ENCODE measurements at places on chromosomes 12 and 14. TPM values are rescaled to one million over a fixed set of nuclear protein-coding genes. Genes with fewer than 3 reads are reported as not detected.
A peak's percentile ranks its signal among the peaks of the same experiment; 100 is the strongest.

- H3K27me3 ChIP-seq: no peaks in the 10 kb centered on the region
- H3K27ac ChIP-seq: no peak overlapping the region
- no peak overlapping the region for H3K4me3 ChIP-seq
- H3K4me1 ChIP-seq: no peaks in the 10 kb centered on the region
- no peaks in the 10 kb centered on the region for H3K36me3 ChIP-seq
Observed at GRCh38 chr12:97778111-97778510, 315.5 kb downstream of the RMST start.

GRCh38 chr12:43676183-43676813, 82.3 kb downstream of the PUS7L start:
- H3K36me3 ChIP-seq: no peaks in the 10 kb centered on the region
- DNase-seq: no peak
- H3K4me3 ChIP-seq: no peak overlapping the region
- H3K27ac ChIP-seq: no peak overlapping the region
- H3K4me1 ChIP-seq: no peaks in the 10 kb centered on the region
- H3K27me3 ChIP-seq: no peaks in the 10 kb centered on the region

GRCh38 chr14:101173698-101174521, 270.4 kb upstream of the RTL1 start:
- H3K27me3 ChIP-seq: no peaks in the 10 kb centered on the region
- no peak for DNase-seq
- no peaks in the 10 kb centered on the region for H3K36me3 ChIP-seq
- no peak overlapping the region for H3K4me3 ChIP-seq

DNA sequence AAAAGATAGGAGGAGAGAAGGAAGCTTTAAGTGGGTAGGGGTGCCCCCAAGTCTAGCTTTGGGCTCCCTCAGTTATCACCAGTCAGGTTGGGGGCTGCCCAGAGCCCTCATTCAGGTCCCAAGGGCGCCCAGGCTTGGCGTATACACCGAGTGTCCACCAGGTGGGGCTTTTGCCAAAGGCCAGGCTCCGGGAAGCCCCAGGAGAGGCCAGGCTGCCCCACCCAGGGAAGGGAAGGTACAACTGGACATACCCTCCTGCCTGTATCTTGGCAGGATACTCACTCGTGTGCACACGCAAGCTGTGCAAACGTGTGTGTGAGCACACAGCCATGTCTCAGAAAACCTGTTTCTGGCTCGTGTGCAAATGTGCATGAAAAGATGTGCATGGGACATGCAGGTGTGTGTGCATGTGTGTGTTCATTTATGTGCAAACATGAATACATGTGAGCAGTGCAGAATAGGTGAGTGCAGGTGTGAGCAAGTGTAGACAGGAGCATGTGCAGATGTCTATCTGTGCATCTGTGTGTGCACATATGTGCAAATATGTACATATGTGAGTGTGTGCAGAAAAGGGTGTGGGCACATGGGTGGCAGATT, 103.9 kb upstream of the MYL2 start:
- peak; percentile 19 for DNase-seq
- no peaks in the 10 kb centered on the region for H3K27me3 ChIP-seq
- no peak overlapping the region for H3K27ac ChIP-seq
- H3K4me3 ChIP-seq: no peak overlapping the region
- H3K36me3 ChIP-seq: no peaks in the 10 kb centered on the region

POTEM gene
- total RNA-seq: not detected

TAS2R42 gene
- total RNA-seq: not detected

PTCSC3 gene
- total RNA-seq: 0.64 TPM

NANOG gene
- total RNA-seq: 0.49 TPM

Measured in lung (tissue), 17 donors.